ENCODE measurements at places on chromosomes 2 and 18.
A peak's percentile ranks its signal among the peaks of the same experiment; 100 is the strongest.

GRCh38 chr2:52500561-52500960, 1267.0 kb upstream of the CHAC2 start:
- DNase-seq, result no peak

GRCh38 chr2:233822101-233822771, 32.1 kb downstream of the HJURP start:
- DNase-seq, result no peak

DNA sequence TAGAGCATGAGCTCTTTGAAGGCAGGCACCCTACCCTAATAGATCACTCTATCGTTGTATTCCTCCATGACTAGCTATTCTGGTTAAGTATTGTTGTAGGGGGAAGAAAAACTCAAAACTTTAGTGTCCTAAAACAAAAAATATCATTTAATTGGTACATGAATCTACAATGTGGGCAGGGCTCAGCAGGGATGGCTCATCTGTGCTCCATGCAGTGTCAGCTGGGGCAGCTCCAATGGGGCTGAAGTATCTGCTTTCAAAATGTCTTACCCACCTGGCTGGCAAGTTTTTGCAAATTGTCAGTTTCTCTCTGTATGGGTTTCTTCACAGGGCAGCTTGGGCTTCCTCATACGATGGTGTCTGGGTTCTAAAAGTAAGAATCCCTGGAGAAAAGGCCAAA, 83.2 kb upstream of the ITGA6 start:
- no peak for DNase-seq

- no peak for DNase-seq
Measured at GRCh38 chr18:26438980-26439379, 109.4 kb downstream of the KCTD1 start.

DNA sequence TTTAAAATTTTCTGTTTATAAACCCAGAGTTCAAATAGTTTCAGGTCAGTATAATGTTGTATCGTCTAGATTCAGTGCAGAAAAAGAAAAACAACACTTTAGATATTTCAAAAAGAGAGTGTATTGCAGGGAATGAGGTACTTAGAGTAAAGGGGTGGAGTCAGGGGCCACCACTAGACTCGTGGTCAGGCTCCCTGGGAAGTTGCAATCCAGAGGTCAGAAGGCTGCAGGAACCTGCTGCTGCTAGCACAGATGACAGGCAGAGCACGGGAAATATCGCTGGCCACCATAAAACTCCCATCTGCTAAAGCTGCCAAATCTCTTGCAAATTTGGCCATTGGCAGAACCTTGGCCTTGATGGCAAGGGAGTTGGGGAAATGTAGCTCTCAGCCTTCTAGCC, 64.6 kb downstream of the THNSL2 start:
- DNase-seq, result no peak

DNA sequence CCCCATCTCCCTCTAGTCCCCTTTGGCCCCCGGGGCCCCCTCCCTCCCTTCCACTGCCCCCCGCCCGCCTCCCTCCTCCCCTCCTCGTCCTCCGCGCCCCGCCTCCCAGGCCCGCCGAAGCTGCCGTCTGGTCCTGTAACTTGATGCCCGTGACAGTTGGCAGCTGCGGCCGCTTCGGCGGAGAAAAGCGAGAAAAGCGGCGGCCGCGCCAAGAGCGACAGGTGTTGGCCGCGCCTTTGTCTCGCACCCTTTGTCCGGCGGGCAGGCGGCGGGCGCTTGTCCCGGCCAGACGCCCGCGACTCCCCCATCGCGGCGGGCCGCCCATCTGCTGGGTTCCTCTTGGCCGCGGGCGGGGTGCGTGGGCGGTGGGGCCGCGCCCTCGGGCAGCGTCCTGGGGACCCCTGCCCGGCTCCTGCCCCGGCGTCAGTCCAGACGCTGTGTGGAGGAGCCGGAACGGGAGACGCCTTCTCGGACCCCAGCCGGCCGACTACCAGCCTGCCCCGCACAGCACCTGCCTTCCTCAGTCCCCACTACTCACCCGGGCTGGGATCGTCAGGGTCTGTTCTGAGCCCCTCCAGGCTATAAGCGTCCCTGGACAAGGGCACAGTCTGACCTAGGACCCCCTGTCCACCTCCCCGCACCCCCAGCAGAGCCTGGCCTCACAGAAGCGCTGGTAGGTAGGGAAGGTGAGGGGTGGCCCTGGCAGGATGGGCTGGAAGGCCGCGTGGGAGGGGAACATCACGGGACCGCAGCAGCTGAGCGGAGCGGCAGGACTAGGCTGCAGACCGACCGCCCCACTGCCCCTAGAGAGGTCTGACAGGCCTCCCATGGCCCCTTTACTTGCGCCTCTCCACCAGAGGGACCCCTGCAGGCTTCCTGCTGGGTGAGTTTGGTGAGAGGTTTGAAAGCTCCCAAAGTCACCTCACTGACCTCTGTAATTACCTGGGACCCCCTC, 1.2 kb upstream of the HES6 start:
- DNase-seq, result peak; percentile 76

DNA sequence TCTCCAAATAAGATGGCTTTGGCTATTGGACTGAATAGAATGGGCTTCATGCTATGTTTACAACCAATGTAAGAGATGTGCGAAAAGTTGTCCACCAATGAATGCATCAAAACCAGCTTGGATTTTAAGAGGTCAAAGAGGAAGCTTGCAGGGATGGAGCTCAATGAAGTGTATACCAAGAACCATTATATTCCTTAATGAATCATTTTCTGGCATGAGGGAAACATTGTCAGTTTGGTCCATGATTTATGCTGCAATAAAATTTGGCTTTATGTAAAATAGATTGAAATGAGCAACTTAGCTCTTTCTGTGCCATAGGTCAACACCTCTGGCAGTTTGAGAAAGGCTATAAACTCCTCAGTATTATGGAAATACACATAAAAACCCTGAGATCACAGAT, 107.3 kb downstream of the SH3BP4 start:
- DNase-seq, result no peak

- no peak for DNase-seq
Measured at GRCh38 chr2:16127276-16127940, 187.1 kb downstream of the MYCN start.

DNA sequence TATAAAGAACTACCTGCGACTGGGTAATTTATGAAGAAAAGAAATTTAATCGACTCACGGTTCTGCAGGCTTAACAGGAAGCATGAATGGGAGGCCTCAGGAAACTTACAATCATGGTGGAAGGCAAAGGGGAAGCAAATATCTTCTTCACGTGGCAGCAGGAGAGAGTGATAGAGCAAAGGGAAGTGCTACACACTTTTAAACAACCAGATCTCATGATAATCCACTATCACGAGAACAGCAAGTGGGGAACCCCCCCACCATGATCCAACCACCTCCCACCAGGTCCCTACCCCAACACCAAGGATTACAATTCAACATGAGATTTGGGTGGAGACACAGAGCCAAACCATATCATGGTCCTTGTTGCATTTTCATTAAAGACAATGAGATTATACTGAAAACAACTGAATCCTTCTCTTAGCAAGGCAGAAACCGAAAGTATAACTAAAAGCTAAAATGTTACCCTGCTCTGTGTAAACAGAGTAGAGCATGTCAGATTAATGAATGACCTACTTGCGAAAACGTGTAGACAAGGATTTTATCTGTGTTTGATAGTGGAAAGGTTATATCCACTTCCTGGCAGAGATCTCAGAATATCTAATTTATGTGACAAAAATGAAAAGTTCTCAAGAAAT, 60.1 kb upstream of the RBBP8 start:
- DNase-seq, result no peak

GRCh38 chr2:88760819-88761598, 69.5 kb downstream of the RPIA start:
- no peak for DNase-seq

- DNase-seq, result peak; percentile 53
Measured at GRCh38 chr2:189338115-189338514, 103.2 kb upstream of the WDR75 start.

- no peak for DNase-seq
Measured at GRCh38 chr2:67671464-67672450, 274.6 kb downstream of the ETAA1 start.

DNA sequence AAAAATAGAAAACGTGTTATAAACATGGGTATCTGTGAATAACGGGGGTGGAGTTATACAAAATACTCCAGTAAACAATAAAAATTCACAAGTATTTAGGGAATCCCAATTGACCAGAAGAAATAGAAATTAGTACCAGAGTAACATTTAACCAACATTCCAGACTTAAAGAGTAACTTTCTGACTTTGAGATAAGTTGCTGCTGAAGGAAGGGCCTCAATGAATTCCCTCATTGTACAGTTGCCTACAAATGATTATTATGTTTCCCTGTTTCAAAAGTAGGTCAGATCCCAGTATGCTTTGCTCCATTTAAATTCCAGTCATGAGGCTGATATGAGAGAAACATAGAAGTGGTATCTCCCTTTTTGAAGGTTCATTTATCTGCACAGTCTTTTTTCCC, 88.3 kb upstream of the KCNH7 start:
- no peak for DNase-seq
